ENCODE measurements at places on chromosomes 3 and 15.

DNA sequence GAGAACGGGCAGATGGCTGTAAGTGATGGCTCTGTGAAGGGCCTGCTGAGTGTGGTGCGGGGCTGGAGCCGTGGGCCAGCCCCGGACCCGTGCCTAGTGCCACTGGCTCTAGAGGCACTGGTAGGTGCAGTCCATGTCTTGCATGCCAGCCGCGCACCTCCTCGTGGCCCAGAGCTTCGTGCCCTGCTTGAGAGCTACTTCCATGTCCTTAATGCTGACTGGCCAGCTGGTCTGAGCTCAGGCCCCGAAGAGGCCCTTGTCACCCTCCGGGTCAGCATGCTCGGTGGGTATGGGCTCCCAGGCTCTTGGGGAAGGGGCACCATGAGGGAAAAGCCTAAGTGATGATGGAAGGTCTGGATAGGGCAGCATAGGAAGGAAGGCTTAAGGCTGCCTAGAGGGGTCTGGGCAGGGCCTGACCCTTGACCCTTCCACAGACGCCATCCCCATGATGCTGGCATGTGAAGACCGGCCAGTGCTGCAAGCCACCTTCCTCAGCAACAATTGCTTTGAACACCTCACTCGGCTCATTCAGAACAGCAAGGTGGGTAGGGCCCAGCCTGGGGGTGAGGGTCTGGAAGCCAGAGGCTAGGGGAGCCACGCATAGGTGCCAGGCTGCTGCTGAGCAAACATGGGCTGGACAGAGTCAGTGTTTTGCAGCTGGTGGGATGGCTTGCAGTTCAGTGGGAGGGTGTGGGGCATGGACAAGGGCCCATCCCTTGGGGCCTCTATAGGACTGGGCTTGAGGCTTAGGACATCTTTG, 12.1 kb downstream of the NBEAL2 start:
- no peak for DNase-seq

GRCh38 chr3:171459137-171459941, 866 bp downstream of the TNIK start:
- DNase-seq = no peak

DNA sequence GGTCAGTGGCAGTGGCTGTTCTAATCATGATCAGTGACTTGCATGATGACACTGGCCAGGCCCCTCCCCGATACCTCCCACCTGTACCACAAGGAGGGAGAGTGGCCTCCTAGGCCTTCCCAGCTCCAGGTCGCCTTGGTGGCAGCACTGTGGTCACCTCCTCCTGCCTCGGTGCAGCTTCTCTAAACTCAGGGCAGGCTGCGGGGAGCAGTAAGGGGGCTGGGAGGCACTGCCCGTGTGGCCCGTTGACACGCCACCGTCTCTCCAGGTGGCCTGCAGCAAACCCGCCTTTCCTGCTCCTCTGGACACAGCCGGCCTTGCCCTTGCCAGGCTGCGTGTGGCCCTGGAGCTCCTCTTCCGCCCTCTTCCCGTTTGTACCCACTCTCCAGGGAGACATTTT, 184.1 kb downstream of the XXYLT1 start:
- no peak for DNase-seq

GRCh38 chr15:95261546-95261945, 1030.2 kb downstream of the MCTP2 start:
- no peak for DNase-seq

GRCh38 chr3:123660141-123660675, 75.4 kb upstream of the HACD2 start:
- no peak for DNase-seq

DNA sequence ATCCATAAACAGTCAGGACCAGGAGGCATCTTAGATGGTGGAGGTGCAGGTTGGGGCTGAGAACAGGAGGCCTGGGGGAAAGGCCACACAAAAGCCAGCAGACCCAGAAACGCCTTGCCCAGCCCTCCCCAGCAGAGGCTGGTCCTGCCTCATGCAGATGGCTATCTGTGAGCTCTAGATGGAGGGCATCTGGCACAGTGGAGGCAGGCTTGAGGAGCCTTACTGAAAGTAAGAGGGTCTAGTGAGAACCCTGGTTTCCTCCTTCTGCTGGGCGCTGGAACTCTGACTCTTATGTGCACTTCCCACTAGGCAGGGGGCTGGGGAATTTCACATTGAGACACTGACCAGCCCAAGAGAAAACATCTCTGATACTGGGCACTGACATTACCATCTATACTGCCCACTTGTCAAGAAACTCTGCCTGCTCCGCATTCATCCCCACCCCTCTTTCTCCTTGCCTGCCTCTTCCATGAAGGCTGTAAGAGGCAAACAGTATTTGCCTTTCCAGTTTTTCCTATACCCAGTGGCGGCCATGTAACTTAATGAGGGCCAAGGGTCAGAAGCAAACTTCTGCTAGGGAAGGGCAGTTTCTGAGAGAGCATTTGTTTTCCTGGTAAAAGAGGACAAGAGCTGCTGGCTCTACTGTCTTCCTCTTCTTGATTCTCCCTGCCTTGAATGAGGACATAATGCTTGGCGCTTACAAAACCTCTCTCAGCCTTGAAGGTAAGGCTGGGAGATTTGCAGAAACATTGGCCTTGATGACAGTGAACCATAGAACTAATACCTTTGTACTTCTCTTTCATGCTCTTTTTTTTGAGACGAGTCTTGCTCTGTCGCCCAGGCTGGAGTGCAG, 4.4 kb upstream of the SCN5A start:
- DNase-seq = no peak

- no peak for DNase-seq
Measured at GRCh38 chr15:99138491-99138982, 33.7 kb downstream of the SYNM start.

GRCh38 chr3:22691407-22691806, 511.7 kb upstream of the UBE2E2 start:
- DNase-seq = peak; percentile 46

GRCh38 chr3:95923496-95924210, 890.7 kb upstream of the EPHA6 start:
- DNase-seq = no peak

GRCh38 chr15:62021991-62022600, 38.2 kb downstream of the VPS13C start:
- peak; percentile 8 for DNase-seq

Measured in NT2/D1 (cell line).